ENCODE measurements at places on chromosomes 16 and 17.

- DNase-seq, result no peak
Observed at GRCh38 chr16:4713663-4714501, 20.2 kb downstream of the ANKS3 start.

DNA sequence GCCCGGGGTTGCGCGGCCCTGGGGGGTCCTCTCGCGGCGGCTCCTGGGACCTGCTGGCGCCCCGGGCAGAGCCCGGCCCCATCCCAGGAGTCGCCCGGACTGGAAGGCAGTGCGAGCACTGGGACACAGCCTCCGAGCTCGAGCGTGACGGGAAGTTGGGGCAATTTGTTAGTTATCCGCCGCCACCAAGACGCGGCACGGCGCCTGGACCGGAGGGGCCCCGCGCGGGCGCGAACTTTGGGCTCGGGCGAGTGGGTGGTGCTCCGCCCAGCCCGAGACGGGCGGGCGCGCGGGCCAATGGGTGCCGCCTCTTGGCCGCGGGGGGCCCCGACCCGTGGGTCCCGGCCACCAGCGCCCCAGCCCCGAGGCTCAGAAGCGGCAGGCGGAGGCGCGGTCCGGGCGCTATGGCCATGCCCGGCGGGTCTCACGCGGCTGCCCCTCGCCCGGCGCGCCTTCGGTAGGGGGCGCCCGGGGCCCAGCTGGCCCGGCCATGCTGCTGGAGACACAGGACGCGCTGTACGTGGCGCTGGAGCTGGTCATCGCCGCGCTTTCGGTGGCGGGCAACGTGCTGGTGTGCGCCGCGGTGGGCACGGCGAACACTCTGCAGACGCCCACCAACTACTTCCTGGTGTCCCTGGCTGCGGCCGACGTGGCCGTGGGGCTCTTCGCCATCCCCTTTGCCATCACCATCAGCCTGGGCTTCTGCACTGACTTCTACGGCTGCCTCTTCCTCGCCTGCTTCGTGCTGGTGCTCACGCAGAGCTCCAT is at the start of gene ADORA2B:
Gene ADORA2B (plus strand): TSS at position 372 of the 768 bp plus-strand sequence. CDS start 119 bp downstream, at position 491.
- peak; percentile 47 for DNase-seq

- no peak for DNase-seq
Observed at GRCh38 chr17:56247816-56248215, 94.5 kb downstream of the ANKFN1 start.

DNA sequence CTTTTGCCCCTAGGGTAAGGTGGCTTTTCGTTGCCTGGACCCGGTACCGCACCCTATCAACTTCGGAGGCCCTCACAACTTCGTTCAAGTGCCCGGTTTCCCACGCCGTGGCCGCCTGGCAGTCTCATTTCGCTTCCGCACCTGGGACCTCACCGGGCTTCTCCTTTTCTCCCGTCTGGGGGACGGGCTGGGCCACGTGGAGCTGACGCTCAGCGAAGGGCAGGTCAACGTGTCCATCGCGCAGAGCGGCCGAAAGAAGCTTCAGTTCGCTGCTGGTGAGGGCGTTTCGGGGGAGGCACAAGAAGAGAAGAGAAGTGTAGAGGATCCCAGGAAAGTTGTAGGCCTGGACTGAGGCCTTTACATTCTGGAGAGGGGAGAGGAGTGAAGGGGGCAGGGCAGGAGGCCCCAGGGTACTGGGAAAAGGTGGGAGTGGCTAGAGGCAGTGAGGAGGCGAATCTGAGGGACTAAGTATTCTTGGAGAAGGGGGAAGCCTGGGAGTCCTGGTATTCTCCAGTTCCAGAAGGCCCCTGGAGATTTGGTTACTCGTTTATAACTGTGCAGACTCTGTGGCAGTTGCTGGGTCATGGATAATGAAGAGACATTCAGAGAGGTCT is 5.5 kb downstream of the CNTNAP1 start:
- no peak for DNase-seq

DNA sequence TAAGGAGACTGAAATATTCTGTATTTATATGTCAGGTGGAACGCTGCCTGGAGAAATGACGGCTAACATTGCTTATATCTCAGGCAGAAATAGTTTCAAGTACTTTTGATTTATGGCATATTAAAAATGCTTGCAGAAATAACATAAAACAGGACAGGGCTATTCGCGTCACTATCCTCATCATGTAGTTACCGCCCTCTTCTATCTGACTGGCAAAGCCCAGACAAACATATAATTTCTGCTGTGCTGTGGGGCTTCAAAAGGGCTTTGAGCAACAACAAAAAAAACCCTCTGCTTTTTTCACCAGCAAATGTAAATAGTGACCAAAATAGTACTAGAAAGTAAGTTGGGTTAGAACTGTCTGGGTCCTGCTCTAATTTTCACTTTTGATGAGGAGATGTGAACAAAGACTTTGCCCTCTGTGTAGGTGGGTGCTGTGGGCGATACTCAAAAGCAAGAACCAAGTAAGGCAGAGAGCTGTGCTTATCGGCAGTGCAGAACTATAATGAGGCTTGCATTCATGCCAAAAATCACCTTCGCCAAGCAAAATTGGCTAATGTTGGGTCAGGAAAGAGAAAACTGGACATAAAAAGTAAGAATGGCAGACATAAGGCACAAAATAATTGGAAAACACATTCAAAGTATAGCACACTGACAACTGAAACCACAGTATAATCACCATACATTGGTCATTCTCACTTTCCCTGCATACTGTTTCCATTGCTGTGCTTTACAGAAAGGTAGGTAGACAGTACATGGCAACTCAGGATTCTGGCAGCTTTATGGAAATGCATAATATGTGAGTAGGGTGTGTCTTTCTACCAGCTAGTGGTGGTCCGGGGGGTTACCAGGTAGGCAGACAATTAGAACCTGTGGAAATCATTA is 151.2 kb upstream of the AXIN2 start:
- DNase-seq, result no peak

DNA sequence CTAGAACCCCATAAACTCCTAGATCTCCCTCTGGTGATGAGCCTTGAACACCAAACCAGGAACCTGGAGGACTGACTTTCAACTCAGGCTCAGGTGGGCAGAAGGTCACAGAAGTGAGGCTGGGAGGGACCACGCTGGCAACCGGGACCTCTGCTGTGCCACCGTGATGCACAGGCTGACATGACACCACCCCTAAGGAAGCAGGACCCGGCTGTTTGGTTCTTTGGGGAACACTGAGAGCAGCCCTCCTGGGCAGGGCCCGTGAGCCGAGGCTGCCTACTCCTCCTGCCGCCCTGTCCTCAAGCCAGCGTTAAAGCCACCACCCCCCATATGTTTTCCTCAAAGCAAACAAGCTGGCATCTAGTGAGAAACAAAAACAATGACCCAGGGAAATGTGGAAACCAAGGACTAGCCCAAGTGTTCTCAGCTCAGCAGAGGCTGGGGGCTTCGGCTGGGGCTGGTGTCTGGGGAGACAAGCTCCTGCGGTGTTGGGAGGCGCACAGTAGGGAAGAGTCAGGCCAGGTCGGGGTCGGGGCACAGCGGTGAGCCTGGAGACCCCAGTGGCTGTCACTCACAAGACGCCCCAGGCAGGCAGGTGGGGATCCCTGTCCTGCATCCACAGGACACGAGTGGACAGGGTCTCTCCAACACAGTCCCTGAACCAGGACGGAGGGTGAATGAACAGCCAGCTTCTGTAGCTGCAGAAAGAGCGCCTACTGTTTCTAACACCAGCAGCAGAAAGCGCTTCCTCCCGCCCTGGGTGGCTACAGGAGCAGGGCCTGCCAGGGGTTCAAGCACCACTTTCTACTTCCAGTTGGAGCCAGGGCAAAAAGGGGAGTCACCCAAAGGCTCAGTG is 1.7 kb downstream of the SMIM5 start:
- no peak for DNase-seq

DNA sequence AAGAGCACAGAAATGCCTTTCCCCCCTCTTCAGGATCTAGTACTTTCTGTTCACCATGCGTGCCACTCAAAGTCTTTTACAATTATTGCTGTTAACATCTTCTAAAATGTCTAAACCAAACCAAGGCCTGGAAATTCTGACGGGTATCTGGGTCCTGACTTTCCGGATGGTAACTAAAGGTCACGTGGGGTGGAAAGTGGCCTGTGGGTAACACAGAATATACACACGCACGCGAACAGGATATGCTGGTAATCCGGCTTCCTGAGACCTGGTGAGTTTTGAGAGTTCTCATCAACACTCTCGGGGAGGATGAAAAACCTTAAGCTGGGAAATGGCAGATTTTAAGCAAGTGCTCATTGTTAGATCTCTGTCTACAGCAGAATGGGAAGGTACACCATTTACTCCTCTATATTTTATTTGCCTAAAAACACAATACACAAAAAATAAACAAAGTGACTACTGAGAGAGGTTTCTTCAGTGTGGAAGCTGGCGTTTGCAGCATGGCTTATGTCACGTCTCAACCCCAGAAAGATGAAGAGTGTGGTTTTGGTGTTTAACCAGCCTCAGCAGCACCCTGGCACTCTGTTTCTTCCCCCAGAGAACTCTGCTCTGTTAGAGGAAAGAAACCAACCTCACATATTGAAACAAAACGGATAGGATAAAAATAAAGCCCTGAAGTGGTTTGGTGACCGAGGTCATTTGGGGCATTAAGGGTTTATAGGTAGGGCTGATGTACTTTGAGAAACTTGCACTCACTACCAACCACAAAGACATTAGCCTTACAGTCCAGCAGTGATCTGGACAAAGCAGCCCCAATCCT is 37.3 kb downstream of the SMG6 start:
- peak; percentile 84 for DNase-seq

DNA sequence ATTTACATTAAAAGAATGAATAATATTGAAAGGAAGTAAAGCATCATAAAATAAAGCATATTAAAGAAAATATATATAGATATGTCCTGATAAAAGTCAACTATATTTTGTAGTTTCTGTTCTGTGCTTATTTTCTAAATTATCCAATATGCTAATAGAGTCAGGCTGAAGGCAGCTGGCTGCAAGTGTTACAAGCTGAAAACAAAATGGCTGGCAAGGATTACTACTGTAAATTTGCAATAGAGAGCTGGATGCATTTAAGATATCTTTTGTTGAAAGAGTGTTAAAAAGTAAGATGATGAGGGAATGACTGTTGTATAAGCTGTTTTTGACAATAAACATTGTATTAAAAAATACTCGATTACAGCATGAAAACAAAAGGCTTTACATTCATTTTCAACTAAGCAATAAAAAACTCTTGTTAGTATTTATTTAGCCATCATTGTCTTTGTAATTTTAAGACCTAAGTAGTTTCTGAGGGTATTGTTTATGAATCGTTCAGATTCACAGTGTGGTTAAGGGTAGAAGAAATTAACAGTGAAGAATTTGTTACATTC is 76.3 kb downstream of the TANC2 start:
- no peak for DNase-seq

DNA sequence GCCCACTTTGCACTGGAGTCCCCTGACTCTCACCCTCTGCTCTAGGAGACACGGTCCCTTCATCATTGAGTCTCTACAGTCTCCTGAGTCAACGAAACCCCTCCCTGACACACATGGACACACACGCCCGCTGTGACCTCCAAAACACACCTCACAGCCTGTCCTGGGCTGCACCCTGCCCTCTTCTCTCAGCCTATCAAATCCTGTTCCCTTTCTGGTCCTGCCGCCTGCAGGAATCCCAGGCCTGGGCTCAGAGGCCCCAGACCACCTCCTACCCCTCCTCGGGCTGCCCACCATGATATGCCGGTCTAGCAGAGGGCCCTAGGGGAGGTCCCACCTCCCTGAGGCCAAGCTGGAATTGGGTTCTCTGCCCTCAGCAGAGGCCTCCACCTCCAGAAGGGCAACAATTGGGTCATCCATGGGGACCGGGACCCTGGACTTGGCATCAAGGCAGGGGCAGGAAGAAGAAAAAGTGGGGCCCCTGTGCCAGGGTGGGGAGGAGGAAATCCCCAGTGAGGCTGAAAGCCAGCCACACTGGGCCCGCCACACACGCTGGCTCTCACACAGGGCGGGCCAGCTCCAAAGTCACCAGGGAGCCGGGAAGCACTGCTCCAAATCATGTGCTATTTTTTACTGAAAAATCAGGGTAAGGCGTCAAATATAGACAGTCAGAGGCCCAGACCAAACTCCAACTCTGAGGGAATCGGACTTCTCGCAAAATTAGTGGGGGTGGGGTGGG is 3.4 kb downstream of the PPP1R9B start:
- no peak for DNase-seq

DNA sequence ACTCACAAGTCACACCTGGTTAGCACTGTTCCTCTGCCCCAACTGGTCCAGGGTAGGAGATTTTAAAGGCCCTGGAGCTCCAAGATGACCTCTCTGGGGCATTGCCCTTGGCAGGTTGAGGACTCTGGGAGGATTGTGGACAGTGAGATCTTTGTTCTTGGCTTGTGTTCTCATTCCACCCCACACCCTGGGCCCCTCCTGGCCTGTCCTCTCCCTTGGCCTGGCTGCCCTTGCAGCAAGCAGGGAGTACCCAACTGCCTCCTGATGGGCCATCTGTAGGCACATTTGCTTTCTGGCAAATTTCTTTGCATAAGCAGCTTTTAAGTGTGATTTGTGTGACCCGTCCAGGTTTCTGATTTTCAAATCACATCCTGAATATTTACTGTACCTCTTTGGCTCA is 239.6 kb downstream of the UTP18 start:
- no peak for DNase-seq

DNA sequence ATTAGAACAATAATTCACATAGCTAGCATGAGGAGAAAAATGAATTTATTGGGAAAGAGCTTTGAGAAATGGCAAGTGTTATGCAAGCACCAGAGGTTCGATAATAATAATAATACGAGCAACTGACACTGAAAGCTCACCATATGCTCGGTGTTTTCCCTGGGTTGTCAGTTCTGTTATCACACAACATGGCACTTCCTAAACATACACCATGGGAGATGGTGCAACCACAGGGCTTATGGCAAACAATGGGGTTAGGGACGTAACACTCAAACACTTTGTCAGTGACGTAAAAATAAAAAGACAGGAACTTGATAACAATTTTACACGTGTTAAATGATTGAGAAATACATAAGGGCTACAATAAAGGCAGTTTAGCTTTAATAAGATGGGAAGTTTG is 23.7 kb downstream of the OR1D5 start:
- DNase-seq, result no peak

DNA sequence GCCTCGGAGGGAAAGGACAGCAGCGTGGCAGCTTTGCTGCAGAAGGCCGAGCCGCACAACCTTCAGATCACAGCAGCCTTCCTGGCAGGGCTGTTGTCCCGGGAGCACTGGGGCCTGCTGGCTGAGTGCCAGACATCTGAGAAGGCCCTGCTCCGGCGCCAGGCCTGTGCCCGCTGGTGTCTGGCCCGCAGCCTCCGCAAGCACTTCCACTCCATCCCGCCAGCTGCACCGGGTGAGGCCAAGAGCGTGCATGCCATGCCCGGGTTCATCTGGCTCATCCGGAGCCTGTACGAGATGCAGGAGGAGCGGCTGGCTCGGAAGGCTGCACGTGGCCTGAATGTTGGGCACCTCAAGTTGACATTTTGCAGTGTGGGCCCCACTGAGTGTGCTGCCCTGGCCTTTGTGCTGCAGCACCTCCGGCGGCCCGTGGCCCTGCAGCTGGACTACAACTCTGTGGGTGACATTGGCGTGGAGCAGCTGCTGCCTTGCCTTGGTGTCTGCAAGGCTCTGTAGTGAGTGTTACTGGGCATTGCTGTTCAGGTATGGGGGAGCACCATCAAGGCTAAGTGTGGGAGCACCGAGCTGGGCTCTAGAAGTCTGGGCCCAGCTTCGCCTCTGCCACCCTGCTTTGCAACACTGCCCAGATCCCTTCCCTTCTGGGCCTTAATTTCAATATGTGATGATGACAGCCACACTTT is 18.6 kb downstream of the NOD2 start:
- no peak for DNase-seq
